Suppressor macrophage treated with lipopolysaccharide for 4 hours (primary cell): ENCODE measurements at places on chromosomes 7 and 10.

DNA sequence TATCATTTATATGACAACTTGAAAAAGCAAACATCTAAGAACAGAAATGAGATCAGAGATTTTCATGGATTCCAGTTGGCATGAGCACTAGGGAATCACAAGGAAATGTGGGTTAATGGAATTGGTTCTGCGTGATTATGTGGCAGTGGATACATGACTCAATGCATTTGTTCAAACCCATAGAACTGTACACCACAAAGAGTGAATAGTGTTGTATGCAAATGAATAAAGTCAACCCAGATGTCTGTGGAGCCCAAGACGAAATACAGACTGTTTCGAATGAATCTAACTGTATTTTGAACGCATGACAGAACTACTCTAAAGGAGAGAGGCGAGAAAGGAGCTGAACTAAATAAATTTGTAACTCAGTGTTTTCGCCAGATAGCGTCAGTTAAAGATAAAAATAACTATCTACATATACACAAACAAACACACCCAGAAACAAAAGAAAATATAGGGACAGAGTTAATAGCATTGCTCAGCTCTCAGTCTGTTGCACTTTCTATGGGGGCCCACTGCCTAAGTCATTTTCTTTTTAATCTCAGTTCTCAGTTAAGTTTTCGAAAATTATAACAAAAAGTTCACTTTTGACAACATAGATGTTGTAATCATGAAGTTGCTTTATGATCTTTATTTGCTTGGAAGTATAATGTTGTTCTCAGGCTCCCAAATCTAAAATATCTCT, 636.7 kb upstream of the SEMA3D start:
- no peak for DNase-seq

DNA sequence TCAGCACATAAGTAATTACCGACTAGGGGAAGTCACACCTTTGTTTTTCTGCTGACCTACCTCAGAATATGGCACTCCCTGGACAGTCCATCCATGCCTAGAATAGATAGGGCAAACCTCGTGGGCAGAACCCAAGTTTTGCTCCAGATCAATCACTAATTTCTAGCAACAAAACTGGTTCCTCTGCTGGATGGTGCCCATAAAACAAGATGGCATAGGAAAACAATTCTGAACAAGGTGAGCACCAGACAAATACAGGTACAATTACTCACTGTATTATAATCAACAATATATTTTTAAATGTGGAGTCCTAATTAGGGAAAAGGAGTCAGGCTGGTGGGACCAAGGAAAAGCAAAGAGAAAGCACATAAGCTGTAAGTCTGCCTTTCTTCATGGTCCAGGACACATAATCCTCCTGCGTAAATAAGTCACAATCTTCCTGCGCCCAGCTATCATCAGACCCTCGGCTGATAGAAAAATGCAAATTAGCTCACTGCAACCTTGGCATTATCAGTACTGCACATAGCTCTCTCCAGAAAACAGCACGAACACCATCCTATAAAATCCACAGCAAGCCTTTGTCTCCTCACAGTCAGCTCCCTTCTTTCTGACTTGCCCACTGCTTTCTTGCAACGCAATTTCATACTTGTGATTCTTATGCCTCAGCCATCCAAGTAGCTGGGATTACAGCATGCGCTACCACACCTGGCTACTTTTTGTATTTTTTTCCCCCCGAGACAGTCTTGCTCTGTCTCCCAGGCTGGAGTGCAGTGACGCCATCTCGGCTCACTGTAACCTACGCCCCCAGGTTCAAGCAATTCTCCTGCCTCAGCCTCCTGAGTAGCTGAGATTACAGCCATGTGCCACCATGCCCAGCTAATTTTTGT, 15.1 kb downstream of the URGCP start:
- no peak for DNase-seq

DNA sequence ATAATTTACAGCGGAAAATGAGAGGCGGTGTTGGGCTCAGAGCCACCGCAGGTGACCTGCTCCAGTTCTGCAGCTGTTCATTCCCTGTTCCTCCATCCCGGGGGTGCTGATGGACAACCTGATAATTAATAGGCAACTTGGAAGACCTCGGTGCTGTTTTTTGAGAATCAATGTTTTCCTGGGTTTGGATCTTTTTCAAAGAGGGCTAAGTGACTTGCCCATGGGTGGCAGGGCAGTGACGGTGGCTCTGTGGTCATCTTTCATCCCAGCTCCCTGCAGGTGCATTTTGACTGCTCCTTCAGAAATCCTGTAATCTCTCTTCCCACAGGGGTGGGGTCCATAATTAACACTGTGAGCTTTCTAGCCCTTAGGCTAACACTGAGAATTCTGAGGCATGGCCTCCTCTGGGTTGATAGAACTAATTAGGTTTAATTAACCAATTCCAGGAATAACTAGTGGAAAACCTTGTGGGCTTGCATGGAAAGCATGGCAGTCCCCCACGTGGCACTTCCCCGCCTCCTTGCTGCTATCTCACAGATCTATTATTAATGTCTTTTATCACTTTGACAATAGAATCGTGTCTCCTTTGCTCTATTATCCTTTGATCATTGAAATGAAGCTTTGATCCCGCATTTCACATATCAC, 217.9 kb downstream of the GLRX3 start:
- DNase-seq, result no peak

DNA sequence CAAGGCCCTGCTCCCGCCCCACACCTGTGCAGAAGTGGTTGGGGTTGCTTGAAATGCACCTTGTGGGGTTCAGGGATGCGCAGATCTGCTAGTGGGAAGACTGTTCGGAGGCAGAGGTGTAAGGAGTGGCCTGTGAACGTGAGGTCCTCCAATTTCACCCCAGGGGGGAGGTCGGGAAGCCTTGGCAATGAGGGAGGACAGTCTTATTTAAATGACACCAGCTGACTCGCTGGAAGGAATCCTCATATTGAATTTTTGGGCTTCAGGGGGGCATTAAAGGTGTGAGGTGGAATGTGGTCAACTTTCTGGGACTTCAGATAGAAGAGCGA, 218.8 kb upstream of the CELF2 start:
- DNase-seq, result no peak

- peak; percentile 18 for DNase-seq
These were observed 23.5 kb downstream of the HEPACAM2 start for GRCh38 chr7:93202594-93203250.

GRCh38 chr10:17238445-17239291, 10.6 kb downstream of the VIM start:
- peak; percentile 23 for DNase-seq

GRCh38 chr10:100745882-100746783, 751 bp downstream of the PAX2 start:
- DNase-seq, result no peak

DNA sequence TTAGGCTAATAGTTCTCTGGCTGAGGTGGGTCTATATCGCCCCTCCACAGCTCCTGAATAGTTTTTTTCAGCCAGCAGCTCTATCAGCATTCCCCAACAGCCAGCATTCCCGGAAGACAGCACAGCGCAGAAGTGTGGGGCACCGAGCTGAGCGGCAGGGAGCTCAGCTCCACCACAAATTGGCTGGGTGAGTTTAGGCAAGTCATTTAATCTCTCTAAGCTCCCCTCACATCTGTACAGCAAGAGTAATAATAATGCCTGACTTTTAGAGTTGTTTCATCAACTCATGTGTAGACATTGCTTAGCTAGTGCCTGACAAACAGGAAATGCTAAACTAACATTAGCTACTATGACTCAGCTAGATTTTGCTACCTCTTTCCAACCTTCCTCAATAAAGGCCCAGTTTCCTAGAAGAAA, 247.9 kb upstream of the PTN start:
- peak; percentile 46 for DNase-seq

- no peak for DNase-seq
These were observed 6.8 kb upstream of the ASB15 start for GRCh38 chr7:123594813-123595241.

GRCh38 chr10:43930777-43931176, 282.1 kb upstream of the ZNF32 start:
- DNase-seq, result no peak

- no peak for DNase-seq
These were observed 45.2 kb downstream of the EZH2 start for GRCh38 chr7:148838905-148839304.

GRCh38 chr10:71342573-71343391, 23.7 kb downstream of the SLC29A3 start:
- DNase-seq, result no peak

DNA sequence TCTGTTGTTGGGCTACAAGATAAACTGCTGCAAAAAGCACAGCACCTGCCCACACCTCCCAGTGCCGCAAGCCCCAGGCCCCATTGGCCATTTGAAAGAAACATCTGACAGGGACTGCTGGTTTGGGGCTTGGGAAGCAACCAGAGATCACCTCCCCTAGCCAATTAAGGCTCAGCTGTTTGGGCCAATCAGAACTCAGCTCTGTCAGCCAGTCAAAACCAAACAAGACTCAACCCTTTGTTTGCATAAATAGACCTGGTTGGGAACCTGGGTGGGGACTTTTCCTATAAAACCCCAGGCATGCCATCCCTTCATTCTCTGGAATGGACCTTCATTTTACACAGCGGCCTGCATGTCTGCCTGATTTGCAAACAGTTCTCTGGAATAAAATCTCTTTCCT, 17.2 kb upstream of the NME8 start:
- DNase-seq, result no peak

- peak; percentile 50 for DNase-seq
These were observed 209.9 kb downstream of the ZNF365 start for GRCh38 chr10:62583876-62584615.

DNA sequence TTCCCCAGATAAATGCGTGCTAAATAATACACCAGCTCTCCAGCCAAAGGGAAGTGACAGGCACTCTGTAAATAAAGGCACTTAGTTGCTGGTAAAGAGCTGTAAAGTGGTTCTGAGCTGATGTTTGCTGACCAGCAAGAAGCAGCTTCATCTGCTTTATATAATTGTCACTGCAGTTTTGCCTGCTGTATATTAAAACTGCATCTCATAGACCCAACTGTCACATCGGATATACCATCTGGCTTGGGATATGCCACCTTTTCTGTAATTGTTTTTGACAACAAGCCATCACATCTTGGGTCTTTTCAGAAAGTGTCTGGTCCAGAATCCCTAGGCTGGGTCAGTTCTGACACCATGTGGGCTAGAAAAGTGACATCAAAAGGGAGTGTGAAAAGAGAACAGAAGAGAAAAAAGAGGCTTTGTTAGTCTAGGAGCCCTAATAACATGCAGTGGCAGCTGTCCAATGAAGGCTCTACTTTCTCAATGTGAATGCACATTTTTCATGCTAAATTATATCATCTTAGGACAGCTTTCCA, 697.6 kb downstream of the KCNMA1 start:
- no peak for DNase-seq

- DNase-seq, result no peak
These were observed 71.4 kb upstream of the PRSS58 start for GRCh38 chr7:142329062-142329790.

GRCh38 chr7:117212969-117213877, 109.6 kb downstream of the WNT2 start:
- peak; percentile 62 for DNase-seq
